ENCODE measurements at places on chromosomes 6 and 20.

DNA sequence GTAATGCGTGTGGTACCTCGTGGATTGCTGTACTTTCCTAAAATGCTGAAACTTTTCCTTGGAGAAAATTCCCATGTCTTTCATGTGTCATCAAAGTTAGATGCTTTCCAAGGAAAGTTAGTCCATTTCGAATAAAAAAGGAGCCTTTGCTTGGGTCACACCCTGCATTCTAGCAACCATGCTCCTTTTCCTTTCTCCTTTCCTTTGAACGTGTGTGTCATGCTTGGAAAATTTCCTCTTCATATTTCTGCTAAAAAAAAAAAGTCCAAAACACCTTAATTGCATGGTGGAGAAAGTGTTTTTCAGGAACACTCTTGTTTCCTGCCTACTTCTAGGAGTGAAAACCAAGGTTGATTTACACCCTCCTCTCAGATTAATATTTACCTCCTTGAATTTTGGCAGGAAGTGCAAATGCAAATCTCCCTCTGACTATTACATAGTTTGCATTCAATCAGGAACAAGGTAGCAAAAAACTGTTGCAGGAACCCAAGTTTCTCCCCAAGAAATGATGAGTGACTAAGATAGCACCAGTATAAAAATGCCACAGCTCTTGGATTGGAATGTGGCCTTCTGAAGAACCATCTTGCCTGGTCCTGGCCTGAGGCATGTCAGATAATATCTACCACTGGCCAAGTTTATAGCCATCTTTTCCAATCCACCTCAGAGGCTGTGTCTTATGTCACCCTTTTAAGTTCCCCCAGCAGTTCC lies 590.6 kb downstream of the QKI start:
- no peak for DNase-seq

GRCh38 chr6:127893541-127893940 lies 7.3 kb downstream of the THEMIS start:
- no peak for DNase-seq

DNA sequence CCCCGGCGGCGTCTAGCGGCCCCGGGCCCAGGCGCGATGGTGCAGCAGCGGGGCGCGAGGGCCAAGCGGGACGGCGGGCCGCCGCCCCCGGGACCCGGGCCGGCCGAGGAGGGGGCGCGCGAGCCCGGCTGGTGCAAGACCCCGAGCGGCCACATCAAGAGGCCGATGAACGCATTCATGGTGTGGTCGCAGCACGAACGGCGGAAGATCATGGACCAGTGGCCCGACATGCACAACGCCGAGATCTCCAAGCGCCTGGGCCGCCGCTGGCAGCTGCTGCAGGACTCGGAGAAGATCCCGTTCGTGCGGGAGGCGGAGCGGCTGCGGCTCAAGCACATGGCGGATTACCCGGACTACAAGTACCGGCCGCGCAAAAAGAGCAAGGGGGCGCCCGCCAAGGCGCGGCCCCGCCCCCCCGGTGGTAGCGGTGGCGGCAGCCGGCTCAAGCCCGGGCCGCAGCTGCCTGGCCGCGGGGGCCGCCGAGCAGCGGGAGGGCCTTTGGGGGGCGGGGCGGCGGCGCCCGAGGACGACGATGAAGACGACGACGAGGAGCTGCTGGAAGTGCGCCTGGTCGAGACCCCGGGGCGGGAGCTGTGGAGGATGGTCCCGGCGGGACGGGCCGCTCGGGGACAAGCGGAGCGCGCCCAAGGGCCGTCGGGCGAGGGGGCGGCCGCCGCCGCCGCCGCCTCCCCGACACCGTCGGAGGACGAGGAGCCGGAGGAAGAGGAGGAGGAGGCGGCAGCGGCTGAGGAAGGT lies 715 bp downstream of the SOX12 start:
- DNase-seq, result peak; percentile 84

GRCh38 chr6:50030777-50031562 lies 9.2 kb upstream of the DEFB110 start:
- no peak for DNase-seq

GRCh38 chr6:56759521-56759920 lies 116.8 kb upstream of the DST start:
- DNase-seq, result no peak

GRCh38 chr6:150028799-150029198 lies 3.5 kb upstream of the RAET1L start:
- DNase-seq, result no peak

- DNase-seq, result no peak
These were observed 23.6 kb upstream of the FABP7 start for GRCh38 chr6:122755901-122756300.

- no peak for DNase-seq
These were observed 79.5 kb upstream of the PAK5 start for GRCh38 chr20:9918348-9918747.

- no peak for DNase-seq
These were observed 111.3 kb downstream of the LRRC1 start for GRCh38 chr6:53906103-53906502.

GRCh38 chr6:338815-339262 lies 46.6 kb downstream of the DUSP22 start:
- no peak for DNase-seq

DNA sequence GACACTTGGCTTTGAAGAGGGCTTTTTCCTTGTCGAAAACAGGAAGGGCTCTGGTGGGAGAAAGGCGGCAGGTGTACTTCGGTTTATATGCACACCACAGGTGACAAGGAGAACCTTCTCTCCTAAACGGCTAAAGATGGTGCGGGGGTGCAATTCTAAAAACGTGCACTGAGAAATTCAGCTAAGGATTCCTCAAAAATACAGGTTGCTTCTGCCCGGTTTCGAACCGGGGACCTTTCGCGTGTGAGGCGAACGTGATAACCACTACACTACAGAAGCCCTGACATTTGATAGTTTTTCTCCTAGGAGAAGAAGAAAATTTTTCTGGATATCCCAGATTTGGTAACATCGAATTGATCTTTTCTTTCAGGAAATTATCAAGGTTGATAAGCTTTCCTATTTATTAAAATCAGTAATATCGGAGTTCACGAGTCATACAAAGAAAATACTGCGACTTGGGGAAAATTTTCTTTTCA lies 32.0 kb downstream of the POM121L2 start:
- DNase-seq, result no peak

DNA sequence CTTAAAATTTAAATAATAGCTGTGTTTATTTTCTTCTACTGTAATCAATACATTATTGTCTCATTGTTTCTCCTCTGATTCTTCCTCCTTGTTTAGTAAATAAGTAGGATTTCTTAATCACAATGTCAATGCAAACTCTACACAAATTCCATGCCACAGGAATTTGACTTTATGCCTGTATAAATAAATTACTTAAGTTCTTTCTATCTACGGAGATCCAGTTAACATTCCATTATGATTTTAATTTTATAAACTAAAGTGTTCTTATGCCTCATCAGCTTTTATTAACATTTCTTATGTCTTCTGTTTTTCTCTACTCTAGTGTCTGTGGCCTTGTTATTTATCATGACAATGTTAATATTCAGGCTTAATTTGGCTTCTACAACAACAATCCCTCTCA lies 1169.2 kb downstream of the GRIK2 start:
- DNase-seq, result no peak

- no peak for DNase-seq
These were observed 24.6 kb downstream of the PRSS35 start for GRCh38 chr6:83536647-83537589.

- DNase-seq, result peak; percentile 43
These were observed 332.6 kb downstream of the ADGRB3 start for GRCh38 chr6:68967549-68968300.

- DNase-seq, result no peak
These were observed 34.5 kb upstream of the PREX1 start for GRCh38 chr20:48862279-48862678.

DNA sequence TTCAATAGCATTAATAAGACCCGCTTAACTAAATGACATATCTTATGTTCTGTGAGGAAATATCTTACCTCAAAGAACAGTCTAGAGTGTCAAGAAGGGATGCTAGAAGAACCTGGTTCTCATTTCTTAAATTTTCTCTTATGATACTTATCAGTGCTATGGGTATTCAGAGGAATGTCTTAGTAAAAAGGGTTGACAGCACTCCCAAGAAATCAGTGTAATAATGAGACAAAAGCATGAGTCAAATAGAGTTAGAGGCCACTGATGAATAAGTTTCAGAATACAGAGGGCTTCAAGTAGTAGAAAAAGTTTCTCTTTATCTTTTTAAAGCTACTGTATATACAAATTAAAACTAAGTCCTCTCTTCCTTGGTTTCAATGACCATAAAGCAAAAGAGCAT lies 242.8 kb downstream of the GJA1 start:
- no peak for DNase-seq

- no peak for DNase-seq
These were observed 86.0 kb downstream of the SAMD3 start for GRCh38 chr6:130136798-130137197.

GRCh38 chr20:46047821-46048220 lies 18.8 kb downstream of the SLC12A5 start:
- no peak for DNase-seq

All from suprapubic skin (tissue), 4 donors.